ENCODE measurements at places on chromosomes 16 and 17.

DNA sequence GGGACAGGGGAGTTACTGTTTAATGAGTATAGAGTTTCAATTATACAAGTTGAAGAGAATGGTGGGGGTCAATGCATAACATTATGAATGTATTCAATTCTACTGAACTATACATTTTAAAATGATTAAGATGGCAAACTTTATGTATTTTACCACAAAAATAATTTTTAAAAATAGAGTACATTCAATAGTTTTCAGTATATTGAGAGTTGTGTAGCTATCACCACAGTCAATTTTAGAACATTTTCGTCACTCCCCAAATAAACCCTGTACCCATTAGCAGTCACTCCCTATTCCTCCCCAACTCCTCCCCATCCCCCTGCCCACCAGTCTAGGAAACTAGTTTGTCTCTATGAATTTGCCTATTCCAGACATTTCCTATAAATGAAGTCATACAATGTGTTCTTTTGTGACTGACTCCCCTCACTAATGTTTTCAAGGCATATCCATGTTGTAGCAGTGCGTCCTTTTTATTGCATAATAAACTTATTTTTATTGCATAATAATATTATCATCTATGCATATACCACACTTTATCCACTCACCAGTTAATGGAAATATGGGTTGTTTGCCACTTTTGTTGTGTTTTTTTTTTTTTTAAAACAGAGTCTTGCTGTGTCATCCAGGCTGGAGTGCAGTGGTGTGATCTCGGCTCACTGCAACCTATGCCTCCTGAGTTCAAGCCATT is 52.5 kb upstream of the ERN1 start:
- DNase-seq = no peak

GRCh38 chr17:51873302-51873701 is 285.2 kb downstream of the CA10 start:
- DNase-seq = no peak

- no peak for DNase-seq
Measured at GRCh38 chr16:88477631-88478519, 24.8 kb downstream of the ZFPM1 start.

DNA sequence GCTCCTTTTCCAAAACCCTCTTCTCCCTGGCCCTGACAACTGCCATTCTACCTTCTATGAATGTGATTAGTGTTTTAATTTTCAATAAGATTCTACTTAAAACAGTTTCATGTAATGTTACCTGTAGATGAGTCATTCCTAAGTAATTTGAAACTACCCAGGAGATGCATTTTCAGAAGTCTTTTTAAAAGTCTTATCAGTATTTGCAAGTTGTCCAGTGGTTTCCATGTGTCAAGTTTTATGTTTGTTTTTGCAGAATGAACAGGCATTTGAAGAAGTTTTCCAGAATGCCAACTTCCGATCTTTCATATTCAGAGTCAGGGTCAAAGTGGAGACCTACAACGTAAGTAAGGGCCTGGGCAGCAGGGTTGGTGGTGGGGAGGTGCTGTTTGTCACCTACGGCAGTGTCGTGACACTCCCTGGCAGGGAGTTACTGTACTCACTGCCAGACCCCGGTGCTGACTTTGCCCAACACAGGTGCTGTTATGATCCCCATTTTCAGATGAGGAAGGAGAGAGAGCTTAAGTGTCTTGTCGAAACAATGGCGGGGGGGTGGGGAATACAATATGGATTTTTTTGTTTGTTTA is 65.0 kb downstream of the RPA1 start:
- no peak for DNase-seq

DNA sequence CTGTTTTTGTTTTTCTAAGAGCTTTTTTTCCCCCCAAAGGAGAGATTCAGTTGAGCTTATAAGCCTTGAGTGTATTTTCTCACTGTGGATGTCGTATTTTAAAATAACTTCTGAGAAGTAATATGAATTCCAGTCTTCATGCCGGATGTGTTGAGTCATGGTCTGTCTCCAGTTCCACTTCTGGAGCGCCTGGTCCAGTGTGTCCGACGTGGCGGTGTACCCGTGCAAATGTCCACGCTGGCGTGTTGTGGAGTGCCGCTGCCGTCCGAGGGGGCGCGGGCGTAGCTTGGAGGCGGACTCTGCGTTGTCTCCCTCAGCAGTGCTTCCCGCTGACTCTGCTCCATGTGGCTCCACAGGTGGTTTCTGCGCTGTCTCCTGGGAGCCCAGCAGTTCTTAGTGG is 60.9 kb upstream of the ZNF750 start:
- DNase-seq = no peak

GRCh38 chr16:68445458-68445857 is 2.9 kb downstream of the SMPD3 start:
- peak; percentile 3 for DNase-seq

- DNase-seq = no peak
Measured at GRCh38 chr17:64627797-64628196, 34.3 kb downstream of the SMURF2 start.

DNA sequence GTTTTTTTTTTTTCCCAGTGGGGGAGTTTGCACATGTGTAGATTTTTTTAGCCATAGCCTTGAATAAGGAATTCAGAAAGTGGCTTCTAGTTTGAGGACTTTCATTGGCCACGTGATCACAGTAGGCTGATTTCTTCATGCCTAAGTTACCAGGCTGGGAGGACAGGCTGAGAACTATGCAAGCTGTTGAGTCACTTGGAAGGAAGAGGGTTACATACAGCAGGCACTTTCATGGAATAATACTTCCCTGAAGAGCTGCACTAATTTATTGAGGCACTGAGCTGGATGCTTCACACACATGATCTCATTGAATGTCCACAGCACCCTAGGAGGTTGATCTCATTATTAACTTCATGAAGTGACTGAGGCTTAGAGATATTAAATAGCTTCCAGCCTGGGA is 22.8 kb downstream of the PRKCB start:
- no peak for DNase-seq

DNA sequence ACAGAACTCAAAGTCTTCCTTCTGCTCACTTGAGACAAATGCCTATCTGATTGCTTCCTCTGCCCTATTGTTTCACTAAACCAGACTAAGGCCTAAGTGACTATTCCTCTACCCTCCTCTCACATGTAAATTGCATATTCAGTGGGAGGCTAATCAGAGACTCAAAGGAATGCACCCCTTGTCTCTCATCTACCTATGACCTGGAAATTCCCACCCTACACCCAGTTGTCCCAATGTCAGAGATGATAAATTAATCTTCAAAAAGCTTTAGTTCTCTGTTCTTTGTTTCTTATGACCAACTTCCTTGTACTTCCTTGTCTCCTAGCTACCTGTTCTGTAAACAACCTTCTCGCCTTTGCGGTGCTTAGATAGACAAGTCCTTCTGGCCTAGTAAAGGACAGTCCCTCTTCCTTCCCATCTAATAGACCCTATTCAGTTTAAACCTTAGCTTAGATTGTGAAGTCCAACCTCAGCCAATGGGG is 76.0 kb downstream of the EMP2 start:
- DNase-seq = no peak

GRCh38 chr16:88905563-88905962 is 39.1 kb upstream of the PABPN1L start:
- DNase-seq = no peak

GRCh38 chr17:75693500-75694481 is 26.7 kb downstream of the SAP30BP start:
- no peak for DNase-seq

- no peak for DNase-seq
Measured at GRCh38 chr17:3964203-3965117, at the start of gene ATP2A3. ATP2A3 (minus strand) TSS chr17:3964437; CDS start chr17:3964291, 146 bp downstream.

DNA sequence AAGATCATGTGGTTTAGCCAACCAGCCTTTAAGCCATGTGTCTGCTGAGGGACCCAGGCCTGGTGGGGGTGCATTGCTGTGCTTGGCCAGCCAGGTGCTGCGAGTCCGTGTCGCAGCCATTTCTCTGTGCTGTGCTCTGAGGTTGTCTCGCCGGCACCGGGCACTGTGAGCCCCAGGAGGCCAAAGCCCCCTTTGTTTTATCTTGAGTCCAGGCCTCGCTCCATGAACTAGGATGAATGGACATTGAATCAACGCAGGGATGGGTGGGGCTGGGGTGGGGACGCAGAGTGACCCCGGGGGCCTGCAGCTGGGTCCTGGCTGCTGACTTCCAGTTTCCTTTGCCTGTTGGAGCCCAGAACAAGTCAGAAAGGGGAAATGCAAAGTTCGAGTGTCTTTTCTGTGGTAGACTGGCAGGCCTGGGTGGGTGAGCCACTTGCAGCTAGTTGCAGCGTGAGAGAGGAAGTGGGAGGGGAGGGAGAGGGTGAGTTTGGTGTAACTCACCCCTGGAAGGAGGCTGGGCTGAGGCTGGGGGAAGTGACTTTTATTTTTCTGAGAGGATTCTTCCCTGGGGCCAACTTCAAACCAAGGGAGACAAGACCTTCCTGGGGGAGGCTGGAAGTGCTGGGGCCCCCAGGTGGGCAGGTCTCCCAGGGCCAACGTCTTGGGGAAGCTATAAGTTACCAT is 324.7 kb downstream of the SEC14L1 start:
- no peak for DNase-seq

DNA sequence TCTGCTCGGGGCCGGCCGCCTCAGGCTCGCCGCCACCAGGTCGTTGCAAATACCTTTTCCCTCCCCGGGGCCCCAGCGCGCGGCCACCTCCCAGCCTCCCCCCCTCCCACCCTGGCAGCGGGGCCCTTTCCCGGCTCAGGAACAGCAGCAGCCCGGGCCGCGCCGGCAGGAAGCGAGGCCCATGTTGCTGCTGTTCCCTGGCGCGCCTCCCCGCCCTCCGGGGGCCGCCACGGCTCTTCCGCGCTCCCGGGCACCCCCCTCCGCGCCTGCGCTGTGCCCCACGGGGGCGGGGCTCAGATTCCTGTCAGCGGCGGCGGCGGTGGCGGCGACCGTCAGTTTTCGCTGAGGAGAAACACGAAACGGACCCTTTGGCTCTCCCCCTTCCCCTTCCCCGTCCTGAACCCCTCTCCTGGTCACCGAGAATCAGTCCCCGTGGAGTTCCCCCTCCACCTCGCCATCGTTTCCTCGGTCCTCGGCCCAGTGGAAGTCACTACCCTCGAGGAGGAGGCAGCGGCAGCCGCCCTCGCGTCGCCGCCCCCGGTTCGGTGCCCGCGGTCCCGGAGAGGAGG is at the start of gene NFAT5:
Gene NFAT5 (plus strand): TSS at position 296 of the 569 bp plus-strand sequence. CDS start 336 bp downstream, outside the sequence.
- DNase-seq = no peak

GRCh38 chr16:88868974-88869672 is 2.7 kb upstream of the PABPN1L start:
- DNase-seq = no peak

- DNase-seq = no peak
Measured at GRCh38 chr16:86403541-86404163, 106.7 kb upstream of the FOXF1 start.

DNA sequence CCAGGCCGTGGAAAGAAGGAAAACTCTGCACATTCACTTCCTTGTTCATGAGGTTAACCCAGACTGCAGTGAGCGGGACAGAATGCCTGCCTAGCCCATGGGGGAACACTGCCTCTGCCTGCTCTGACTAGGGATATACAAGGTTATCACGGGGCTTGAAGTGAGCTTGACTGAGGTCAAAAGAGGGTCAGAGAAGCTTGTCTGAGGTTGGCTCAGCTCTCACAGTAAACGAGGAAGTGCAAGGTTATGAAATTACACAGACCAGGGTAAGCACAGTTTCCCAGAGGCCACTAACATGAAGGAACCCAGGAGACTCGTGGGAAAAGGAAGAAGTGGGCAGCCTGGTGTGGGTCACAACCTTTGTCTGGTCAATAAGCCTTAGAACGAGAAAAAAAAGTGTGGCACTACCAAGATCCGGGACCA is 28.7 kb downstream of the HIC1 start:
- no peak for DNase-seq

DNA sequence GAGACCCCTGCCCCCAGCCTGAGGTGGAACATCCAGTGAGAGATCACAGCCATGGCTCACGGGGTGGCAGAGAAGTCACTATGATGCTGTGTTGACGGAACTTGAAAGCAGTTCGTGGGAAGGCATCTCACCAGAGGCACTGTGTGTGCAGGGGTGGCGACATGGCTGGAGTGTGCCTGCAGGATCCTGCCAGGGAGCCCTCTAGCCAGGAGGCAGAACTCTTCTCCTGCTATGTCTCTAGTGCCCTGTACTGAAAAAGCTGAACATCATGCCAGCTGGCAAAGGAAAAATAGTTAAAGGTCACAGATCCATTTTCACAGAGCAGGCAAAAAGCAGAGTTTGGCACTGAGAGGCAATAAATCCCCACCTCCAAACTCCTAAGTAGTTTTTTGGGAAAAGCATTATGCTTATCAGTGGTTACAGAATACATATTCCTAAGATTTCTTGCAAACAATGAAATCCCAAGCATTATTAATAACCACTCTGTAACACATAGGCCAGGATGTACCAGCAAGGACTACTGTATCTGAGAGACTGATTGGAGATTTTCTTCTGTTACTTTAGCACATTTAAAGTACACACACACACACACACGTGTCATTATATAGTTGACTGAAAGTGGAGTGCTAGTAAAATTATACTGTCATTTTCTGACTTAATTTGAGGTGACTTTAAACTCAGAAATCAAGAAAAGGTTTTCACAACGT is 36.8 kb downstream of the TNRC6C start:
- DNase-seq = no peak

- no peak for DNase-seq
Measured at GRCh38 chr17:75059369-75060345, 12.6 kb downstream of the KCTD2 start.

DNA sequence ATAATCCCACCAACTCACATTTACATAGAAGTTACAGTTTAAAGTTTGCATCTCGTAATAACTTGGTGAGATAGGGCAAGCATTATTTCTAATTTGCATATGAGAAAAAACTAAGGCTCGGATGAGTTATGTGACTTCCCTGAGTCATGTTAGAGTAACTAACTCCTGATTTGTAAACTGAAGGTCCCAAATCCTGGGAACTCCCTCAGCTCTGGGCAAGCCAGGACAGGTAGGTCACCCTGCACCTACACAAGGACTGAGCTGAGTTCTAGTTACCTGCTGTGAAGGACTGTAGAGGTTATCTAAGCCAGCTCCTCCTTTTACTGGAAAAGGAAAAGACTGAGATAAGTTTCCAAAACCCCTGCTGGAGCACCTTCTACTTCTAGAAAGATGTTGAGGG is 92.1 kb upstream of the HLF start:
- DNase-seq = no peak

GRCh38 chr17:72332367-72332766 is 211.5 kb downstream of the SOX9 start:
- DNase-seq = no peak

DNA sequence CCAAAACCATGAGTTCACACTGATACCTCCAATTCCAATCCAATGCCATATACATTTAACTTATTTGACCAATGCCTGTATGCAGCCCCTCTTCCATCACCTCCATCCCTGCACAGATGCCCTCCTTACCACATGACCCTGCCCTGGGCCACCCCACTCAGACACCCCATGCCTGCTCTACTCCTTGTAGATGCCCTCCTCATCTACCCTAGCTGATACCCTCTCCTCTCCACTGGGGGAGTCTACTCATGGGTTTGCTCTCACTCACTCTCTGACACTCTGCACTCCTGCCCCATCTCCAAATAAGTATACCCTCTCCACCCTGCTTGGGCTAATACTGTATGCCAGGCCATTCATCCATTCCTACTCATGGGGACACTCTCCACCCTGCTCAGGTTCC is 16.0 kb upstream of the CMTM4 start:
- no peak for DNase-seq

All from SK-N-MC (cell line).